ENCODE measurements at places on chromosomes 2 and 18.

DNA sequence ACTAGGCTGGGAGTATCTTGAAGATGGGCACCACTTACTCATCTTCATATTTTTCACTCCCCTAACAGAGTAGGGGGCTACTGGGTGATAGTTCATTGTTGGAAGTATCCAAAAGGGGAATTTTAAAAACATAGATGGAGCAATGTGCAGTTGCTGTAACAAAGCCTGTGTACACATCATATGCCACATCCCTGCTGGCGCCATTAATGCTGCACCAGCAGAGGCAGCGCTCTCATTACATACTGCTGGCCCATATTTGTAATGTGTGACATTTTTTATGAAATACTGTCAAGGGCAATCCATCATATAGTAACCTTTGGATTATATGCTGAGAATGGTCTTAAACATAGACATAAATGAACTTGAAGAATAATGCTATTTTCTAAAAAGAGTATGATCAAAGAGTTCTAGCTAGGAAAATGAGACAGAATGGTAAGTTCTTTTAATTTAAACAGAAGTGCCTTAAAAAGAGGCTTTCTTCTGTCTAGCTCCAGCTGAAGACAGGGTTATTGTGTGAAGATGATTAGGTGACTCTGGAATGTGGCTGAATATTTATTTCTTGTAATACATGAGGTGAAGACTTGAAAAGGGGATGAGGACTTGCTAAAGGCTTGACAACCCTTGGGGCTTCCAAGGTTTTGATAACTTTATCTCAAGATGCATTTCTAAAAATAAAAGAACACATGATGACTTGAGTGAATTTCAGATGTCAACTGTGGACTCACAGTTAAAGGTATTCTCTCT, 2.4 kb upstream of the TMEM178A start:
- no peak for DNase-seq

DNA sequence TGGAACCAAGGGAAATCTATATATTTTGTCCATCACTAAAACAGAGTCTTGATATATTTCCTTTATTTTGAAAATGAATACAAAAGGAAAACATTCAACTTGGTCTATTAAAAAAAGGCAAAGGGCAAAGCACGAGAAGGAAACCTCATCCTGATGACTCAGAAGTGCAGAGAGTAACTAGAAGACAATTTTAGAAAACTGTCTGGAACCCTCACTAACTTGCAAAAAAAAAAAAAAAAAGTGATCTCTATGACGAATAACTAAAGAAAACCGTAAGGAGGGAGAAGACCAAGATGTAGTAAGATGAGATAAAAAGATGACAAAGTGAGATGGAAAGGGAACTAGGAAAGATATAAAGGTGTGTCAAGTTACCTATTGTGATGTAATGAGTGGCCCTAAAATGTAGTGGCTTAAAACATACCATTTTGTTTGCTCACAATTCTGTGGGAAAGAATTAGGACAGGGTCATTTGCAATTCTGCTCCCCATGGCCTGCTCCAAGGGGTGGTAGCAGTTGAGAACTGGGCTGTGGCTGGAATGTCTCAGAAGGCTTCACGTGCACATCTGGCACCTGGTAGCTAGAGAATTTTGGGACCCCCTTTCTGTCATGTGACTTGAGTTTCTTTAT, 303.0 kb downstream of the DYSF start:
- DNase-seq, result no peak

GRCh38 chr2:174792309-174793025, 28.2 kb upstream of the CHRNA1 start:
- DNase-seq, result no peak

DNA sequence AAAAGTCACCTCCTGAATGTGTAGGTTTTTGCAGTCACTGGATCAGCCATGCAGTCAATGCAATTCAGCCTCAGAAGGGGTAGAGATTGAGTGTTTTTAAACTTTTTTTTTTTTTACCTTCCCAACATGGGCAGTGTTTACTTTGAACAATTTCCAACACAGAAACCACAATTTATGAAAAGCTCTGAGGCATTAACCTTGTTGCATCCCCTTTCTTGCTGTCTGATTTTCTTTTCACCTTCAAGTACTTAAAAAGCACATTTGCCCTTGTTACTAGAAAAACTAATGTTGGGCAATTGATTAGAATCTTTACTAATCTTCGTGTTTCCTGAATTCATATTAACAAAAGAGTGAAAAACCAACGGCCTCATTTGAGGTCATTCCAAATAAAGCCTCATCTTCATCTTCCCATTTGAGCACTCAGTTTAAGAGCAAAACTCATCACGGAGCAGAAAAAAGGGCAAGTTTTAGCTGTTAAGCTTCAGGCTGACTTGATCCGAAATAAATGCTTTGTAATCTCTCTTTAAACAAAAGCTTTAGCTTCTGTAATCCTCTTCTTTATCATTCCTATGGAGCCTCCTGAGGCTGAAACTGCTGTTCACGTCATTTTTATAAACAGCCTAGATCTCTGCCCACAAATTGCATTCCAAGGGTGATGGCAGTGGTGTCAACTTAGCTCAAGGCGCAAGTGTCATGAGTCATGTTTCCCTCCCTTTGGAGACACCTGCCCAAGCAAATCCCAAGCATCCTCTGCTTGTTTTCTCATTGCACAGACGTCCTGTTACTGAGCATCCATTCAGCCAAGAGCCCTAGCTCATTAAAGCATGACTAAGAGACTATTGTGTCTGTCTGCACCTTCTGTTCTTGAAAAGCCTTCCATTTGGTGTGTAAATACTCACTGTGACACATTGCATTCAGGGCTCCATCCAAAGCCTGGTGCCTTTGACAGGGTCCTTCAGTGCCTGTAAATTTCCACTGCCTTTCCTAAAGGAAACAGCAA, 107.7 kb downstream of the HNMT start:
- peak; percentile 59 for DNase-seq

DNA sequence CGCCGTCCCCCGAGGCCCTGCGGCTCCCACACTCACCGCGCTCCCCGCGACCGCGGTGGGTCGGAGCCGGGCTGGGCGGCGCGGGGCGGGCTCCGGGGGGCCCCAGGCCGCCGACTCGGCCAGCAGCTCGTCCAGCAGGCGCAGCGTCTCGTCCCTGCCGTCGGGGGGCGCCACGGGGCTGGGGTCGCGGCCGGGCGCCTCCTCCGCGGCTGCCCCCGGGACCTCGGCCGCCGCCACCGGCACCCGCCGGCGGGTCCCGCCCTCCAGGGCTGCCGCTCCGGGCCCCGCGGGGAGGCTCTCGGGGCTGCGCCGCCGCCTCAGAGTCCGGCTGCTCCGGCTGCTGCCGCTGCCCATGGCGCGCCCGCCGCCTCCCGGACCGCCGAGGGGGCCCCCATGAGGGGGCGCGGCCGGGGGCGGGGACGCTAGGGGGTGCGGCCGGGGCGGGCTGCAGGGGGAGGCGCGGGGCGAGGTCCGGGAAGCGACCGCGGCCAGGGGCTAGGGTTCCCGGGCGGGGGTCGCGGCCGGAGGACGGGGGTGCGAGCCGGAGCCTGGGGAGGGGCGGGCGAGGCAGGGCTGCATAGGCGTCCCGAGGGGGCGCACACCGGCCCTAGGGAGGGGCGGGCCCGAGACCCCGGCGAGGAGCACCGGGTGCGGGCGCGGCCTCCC, at the start of gene CYS1:
CYS1 (minus strand) TSS at position 542 of the 666 bp plus-strand sequence; CDS start at position 354, 188 bp downstream.
- peak; percentile 72 for DNase-seq

GRCh38 chr2:66897181-66897580, 462.3 kb downstream of the MEIS1 start:
- DNase-seq, result no peak

DNA sequence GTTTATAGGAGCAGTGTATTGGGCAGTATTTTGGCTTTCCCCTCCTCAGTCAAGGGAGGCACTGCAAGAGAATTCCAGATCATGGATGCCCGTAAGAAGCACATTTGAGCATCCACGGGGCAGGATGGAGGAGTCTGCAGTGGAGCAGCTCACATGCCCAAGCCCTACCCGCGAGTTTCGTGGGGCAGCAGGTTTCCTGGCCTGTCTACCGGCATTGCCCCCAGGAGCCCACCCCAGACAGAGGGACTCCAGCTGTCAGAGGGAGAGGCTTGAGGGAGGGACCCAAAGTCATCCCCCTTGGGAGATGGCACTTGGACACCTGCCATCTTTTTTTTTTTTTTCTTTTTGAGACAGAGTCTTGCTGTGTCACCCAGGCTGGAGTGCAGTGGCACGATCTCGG, 31.3 kb downstream of the TMEM177 start:
- DNase-seq, result no peak

- DNase-seq, result no peak
Measured at GRCh38 chr2:134238371-134238770, 15.5 kb upstream of the MGAT5 start.

- no peak for DNase-seq
Measured at GRCh38 chr2:113895819-113896563, 6.1 kb downstream of the ACTR3 start.

DNA sequence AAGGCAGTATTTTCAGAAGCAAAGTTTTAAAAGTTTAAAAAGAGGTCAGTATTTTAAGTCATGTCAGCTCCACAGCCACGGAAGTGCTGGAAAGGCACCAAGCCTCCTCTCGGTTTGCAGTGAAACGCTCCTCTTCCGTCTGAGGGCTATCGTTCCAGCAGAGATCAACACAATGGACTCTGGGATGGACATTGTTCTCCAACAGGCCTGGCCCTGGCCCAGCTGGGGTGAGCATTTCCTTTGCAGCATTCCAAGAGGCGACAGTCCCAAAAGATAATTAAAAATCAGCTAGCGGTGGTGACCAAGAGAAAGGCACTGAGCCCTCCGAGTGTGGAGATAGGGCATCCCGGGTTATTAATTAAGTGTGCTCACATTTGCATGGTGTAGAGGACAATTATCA, 95.9 kb upstream of the LCLAT1 start:
- no peak for DNase-seq

- no peak for DNase-seq
Measured at GRCh38 chr2:5250482-5250881, 441.7 kb upstream of the SOX11 start.

GRCh38 chr2:120404274-120404673, 58.3 kb downstream of the INHBB start:
- no peak for DNase-seq

GRCh38 chr2:85666016-85666415, 2.0 kb downstream of the SFTPB start:
- DNase-seq, result no peak

- no peak for DNase-seq
Measured at GRCh38 chr2:47297767-47298425, 105.1 kb upstream of the MSH2 start.

DNA sequence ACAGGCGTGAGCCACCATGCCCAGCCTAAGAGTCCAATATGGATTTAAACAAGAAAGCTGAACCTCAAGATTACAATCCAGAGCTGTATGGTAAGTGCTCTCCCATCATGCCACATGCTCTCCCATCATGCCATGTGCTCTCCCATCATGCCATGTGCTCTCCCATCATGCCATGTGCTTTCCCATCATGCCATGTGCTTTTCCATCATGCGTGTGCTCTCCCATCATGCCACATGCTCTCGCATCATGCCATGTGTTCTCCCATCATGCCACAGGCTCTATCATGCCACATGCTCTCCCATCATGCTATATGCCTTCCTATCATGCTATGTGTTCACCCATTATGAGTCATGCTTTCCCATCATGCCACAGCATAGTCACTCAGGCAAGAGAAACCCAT, 20.7 kb downstream of the ADD2 start:
- DNase-seq, result no peak

DNA sequence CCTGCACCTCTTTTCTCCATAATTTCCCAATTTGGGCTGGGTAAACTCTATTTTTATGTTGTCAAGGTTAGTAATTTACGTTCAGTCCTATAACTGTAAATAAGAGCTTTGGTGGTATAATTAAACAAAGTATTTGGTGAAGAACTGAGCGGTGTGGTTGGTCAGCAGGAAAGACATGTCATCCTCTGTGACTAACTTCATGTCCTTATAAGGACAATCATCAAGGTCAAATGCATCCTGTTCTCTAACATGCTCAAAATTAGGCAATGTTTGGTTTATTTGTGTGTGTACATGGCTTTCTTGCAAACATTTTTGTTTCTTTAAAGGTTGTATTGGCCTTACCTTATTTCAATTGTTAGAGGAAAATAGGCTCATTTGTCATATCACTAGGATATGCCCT, 121.5 kb upstream of the NABP1 start:
- no peak for DNase-seq

- DNase-seq, result peak; percentile 24
Measured at GRCh38 chr2:157245846-157246764, 11.4 kb upstream of the GALNT5 start.

DNA sequence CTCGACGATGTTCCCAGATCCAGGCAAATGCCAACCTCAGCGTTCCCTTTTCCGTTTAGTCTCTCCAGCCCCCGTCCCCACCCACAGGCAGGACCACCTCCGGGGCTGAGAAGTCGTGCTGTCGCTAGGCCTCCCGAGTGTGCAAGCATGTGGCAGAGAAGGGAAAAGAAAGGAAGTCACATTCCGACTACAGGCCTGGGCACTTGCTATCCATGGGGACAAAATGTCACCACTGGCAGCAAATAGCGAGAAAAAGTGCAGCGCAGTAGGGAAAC, 420 bp downstream of the PIGN start:
- DNase-seq, result no peak

DNA sequence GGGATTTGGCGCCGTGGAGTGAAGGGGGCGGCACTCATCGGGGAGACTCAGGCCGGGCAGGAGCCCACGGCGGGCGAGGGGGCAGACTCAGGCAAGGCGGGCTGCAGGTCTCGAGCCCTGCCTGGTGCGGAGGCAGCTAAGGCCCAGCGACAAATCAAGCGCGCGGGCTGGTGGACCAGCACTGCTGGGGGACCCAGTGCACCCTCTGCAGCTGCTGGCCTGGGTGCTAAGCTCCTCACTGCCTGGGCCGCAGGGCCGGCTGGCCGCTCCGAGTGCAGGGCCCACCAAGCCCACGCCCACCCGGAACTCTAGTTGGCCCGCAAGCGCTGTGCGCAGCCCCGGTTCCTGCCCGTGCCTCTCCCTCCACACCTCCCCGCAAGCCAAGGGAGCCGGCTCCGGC, 26.2 kb upstream of the SPP2 start:
- no peak for DNase-seq

GRCh38 chr2:71887196-71887595, 260.5 kb downstream of the CYP26B1 start:
- DNase-seq, result no peak

GRCh38 chr2:217517402-217517801, 485.4 kb downstream of the TNS1 start:
- no peak for DNase-seq

DNA sequence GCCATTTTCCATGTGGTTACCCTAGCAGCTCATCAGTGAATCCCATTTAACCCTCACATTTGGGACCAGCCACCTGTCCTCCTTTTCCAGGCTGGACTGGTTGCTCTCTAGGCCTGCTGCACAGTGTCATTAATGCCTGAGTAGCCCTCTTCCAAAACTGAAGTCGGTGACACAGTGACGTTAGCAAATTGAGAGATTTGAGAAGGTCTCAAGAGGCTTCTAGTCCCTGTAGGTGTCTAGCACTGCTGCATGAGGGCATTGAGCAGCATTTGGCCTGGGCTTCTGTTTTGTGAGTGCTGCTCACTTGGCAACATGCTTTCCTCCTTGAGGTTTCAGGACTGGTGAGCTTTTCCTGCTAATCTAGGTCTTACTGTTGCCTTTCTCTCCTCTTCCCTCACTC, 36.7 kb downstream of the PKP4 start:
- no peak for DNase-seq

GRCh38 chr2:233994151-233994550, 56.4 kb upstream of the SPP2 start:
- no peak for DNase-seq

- DNase-seq, result no peak
Measured at GRCh38 chr18:10041180-10041579, 127.4 kb downstream of the VAPA start.

All from HTR-8/SVneo (cell line).